A549 treated with GW870086 at 1 μM for 4 hours (cell line): ENCODE measurements at places on chromosomes 2 and 18. TPM values are rescaled to one million over a fixed set of nuclear protein-coding genes. Genes with fewer than 3 reads are reported as not detected.

Gene ZNF638
- 58.3 to 76.1 TPM (median 60.9 TPM) in 5 replicates for total RNA-seq

Gene PTRHD1
- total RNA-seq, result 50.1 to 68.6 TPM (median 63.8 TPM) in 5 replicates

Gene M1AP
- not detected in 5 replicates for total RNA-seq

Gene FBXO36
- 1.2 to 1.7 TPM (median 1.4 TPM) in 5 replicates for total RNA-seq

Gene PXDN
- 9.2 to 16.5 TPM (median 14.5 TPM) in 5 replicates for total RNA-seq

Gene HSBP1L1
- 11.9 to 14.9 TPM (median 12.9 TPM) in 5 replicates for total RNA-seq

Gene ASB18
- 0.03 TPM in 1 of 5 replicates, not detected in the others for total RNA-seq
